ENCODE measurements at places on chromosomes 7 and 10.

- no peak for DNase-seq
Observed at GRCh38 chr7:142787034-142787768, 16.4 kb downstream of the PRSS2 start.

DNA sequence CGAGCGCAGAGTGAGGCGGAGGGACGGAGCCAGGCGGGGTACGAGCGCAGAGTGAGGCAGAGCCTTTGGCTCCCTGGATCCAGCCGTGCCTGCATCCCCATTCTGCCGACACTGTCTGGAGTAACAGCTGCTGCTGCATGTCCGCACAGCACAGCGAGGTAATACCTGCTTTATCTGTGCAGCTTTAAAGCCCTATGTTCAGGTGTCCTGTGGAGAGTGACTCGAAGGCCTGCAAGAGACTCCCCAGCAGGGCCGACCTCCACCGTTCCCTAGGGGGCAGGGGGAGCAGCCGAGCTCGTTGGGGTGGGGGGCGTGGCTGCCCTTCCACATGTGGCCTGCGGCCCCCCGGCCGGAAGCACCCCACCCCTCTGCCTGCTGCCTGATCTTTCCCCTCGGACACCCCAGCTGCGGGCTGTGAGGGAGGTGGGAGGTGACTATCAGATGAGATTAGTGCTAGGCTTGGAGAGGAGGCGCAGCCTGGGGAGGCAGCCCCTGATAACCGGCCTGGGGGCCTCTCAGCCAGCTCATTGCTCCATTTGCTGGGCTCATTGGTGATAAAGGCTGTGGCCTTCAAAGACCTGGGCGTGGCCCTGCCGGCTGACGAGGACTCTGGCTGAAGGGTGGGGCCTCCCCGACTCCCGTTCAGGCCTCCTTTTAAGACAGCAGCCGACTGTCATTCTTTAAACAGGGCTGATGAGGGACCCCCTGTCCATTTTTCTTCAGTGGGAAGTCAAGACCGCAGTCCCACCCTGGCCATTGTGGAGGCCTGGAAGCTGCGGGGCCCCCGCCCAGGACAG, 8.0 kb downstream of the VENTX start:
- DNase-seq: no peak

DNA sequence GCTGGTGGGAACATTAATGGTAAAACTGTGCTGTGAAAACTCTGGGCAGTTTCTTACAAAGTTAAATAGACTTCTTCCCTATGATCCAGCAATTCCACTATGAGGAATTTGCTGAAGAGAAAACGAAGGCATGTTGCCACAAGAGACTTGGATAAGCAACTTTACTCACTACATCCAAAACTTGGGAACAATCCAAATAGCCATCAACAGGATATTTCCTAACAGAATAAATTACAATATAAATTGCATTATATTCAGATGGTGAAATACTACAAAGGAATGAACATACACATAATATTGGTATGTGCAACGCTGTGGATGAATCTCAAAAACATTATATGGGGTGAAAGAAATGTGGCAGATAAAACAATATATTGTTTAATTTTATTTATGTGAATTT, 21.4 kb upstream of the MKI67 start:
- DNase-seq: no peak

- no peak for DNase-seq
Observed at GRCh38 chr7:24902276-24902675, 77.7 kb downstream of the OSBPL3 start.

DNA sequence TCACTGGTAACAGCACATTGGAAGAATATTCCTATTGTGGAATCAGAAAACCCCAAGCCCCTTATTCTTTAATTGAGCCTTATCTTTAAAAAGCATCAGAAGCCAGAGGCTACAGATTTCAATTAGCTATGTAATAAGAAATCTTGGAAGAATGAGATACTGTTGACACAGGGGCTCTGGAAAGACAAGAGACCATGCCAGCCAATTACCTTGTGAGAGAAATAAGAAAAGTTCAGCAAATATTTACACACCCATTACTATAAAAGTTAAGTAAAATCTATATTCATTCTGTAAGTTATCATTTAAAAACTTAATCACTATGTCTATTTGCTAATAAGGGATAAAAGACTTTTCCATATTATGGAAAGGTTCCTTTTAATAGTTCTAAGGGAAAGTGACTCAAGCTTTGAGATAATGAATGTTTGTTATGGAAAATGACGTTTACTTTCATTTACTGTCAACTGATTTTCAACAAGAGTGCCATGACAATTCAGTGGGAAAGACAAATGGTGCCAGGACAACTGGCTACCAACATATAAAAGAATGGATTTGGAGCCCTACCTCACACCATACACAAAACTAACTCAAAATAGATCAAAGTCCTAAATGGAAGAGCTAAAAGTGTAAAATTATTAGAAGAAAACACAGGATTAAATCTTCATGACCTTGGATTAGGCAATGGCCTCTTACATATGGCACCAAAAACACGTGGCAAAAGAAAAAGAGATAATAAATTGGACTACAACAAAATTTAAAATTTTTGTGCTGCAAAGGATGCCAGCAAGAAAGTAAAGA, 28.3 kb downstream of the ZFAND2A start:
- no peak for DNase-seq

- DNase-seq: no peak
Observed at GRCh38 chr10:33334805-33335550, 511 bp upstream of the NRP1 start.

GRCh38 chr10:84302223-84302622, 26.2 kb upstream of the CCSER2 start:
- DNase-seq: no peak

GRCh38 chr10:73910764-73911552, at the start of gene PLAU:
PLAU (plus strand) TSS chr10:73911132; CDS start chr10:73911556, 424 bp downstream.
- peak; percentile 33 for DNase-seq

DNA sequence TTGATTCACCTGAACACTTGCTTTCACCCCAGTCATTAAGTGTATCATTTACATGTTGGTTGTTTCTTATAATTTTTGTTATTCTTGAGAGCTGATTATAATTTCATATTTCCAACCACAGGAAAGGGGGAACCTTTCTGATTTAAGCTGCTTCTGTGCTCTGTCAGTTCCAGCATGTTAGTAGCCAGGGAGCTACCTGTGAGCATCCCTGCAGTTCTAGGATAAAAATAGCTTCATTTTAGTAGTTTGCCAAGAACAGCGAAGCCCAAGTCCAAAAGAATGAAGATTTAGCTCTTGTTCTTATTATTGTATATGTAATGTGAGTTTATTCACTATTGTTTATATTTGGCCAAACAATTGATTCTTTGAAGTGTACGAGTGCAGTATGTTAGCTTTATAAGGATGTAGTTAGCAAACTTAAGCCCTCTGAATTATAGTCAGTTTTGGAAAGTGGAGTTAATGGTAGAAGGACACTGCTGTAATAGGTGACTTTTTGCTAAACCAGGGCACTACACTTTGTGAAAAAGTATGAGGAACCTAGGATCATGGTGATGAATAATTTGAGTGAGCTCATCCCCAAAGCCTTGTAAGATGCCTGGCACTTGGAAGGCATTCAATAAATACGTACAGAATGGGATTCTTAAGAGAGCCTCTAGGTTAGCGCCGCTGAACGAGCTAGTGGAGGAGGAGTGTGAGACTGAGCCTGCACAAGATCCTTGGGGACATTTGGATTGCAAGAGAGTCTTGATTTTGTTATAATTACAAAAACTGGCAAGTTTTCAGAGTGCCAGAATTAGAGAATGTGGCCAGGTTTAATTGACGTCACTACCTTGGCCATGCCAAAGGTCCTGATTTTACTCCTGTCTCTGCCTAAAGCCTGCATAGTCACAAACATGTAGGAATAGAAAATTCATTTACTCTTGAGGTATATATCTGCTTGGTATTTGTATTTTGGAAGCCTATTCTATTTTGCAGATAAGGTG, 29.8 kb downstream of the DNAH11 start:
- DNase-seq: no peak

DNA sequence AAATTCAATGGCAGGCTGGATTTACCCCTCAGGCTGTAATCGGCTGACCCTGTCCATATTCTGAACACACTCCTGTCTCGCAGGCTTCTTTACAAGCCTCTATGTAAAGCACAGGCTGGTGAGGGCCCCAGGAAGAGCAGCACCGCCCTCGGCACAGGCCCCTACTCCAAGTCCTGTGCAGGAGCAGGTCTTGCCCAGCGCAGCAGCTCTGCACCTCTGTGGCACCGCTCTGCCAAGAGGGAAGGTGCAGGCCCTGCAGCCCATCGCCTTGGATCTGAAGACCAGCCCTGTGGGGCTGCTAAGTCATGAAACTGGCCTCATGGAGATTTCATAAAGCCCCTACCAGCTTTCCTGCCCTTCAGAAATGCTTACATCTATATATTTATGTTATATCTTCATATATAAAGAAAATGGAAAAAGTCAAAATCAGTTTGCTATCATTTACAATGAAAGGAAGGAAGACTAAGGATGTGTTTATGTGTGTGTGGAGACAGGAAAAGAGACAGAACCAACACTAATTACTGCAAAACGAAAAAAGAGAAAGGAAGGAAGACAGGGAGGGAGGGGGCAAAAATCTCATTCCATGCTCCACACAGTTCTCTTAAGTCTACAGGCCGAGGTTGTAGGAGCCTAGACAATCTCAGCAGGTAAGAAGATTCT, 9.6 kb downstream of the TMEM176B start:
- no peak for DNase-seq

- DNase-seq: no peak
Observed at GRCh38 chr10:72796042-72796441, 97.5 kb upstream of the OIT3 start.

DNA sequence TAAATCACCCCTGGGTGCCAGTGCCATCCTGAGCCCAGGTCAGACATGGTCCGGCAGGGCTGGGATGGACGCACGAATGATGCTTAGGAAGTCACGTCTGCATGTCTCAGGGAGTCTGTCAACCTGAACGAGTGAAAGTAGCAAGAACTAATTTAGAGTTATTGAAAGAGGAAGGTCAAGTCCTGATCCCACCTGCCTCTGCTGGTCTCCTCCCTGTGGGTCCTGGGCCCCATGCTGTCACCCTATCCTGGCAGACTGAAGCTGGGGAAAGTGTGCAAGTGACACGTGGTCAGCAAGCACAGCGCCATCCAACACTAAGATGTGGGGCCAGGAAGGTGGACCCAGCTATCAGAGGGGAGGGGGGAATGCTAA, 26.1 kb upstream of the GRID1 start:
- DNase-seq: no peak

DNA sequence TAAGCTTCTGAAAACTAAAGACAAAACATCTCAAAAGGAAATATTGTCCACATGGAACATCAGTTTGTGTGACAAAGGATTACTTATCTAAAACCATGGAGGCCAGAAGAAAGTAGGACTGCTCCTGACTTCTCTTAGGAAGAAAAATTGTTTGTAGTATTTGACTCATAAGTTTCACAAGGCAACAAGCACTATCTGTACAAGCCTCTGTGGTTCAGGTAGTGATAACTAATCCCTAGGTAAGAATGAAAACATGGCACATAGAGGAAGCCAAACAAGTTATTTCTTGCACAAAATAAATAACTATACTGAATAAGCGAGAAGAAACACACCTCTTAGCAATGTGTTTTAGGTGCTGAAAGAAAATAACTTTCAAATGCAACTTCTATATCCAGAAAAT, 30.3 kb downstream of the TFPI2 start:
- DNase-seq: no peak

DNA sequence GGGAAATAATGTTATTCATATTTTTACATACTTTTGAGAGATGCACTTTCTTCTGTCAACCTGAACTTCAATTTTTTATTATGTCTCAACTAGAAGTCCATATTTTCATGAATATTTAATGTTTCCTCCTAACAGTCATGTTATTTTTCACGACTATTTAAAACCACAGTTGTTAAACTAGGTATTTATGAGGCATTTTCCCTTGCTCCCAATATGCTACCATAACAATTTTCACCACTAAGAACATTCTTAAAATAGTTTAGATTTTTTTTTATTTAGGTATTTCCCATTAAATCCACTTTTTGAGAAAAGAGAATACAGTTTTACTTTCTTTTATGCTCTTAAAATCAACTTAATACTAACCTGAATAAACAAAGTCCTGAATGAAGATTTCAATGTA, 89.4 kb downstream of the JAZF1 start:
- no peak for DNase-seq

GRCh38 chr7:27143023-27143949, at the start of gene HOXA5:
HOXA5 (minus strand) TSS chr7:27143681; CDS start chr7:27143607, 74 bp downstream.
- no peak for DNase-seq

DNA sequence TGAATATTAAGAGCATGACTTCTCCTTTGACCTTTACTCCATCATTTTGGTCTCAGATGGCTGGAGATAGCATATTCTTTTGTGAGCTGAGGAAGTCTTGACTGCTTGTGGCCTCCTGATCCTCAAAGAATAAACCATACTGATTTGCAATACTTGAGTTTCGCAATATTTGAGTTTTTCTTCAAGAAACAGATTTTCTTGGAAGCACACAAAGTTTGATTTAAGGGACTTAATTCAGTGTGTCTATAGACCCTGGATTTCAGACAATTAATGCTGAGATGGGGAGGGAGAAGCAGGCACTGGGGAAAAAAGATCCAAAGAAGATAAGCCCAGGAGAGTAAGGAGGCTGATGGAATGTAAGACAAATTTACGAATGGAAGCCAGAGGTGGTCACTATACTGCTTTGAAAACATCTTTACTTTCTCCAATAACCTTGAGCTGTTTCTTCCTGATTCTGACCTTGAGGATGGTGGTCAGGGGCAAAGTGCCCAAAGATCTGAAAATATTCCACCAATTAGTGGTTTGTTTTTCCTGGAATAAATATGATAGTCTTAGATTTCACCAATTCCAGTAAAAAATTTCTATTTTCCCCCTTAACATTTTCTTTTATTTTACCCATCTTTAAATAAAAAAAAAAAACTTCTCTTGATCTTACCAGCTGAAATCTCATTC, 7.5 kb downstream of the EPDR1 start:
- DNase-seq: no peak

- no peak for DNase-seq
Observed at GRCh38 chr10:62852961-62853702, 37.0 kb upstream of the EGR2 start.

DNA sequence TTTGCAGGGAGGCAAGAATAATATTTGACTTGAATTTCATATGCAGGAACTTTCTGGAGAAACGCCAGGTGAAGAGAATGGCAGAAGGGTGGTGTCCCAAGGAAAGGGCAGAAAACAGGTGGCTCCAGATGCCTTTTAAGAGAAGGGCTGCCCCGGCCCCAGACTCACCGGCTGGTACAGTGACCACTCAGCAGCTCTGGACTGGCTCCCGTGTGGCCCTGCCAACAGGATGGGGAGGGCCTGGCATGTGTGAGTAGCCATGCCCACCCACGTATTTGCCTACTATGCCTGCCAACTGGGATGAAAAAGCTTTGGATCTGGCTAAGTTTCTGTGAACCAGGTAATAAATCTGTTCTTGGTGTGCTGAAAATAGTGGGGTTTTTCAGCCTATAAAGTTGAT, 159.5 kb downstream of the PRKAG2 start:
- DNase-seq: no peak
